ENCODE measurements at places on chromosomes 11 and 22.

GRCh38 chr11:92061456-92062062, 163.1 kb upstream of the FAT3 start:
- no peak for DNase-seq

DNA sequence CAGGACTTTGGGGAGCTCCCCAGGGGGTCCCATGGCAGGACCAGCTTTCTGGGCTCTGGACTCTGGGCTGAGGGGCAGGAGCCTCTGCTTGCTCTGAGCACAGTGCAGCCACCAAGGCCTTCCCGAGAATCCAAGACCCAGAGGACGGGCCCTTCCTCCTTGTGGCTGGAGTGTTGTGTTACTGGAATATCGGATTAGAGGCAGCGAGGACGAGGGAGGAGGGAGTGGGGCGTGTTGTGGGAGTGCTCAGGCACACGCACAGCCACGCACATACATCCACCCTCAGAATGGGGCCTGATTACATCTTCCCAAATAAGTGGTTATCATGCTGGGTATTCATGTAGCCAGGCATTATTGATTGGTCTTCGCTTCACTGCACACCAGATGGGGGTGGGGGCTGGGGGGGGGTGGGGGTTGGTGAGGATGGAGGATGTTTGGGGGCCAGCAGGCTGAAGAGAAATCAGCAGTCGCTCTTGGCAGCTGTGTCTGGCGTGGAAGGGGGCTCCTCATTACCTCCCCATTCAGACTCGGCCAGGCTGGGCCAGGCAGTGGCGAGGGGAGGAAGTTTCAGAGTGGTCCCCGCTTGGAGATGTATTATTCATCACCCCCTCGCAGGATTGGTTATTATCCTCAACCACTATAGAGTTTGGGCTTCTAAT, 120.9 kb downstream of the ST3GAL4 start:
- no peak for DNase-seq

DNA sequence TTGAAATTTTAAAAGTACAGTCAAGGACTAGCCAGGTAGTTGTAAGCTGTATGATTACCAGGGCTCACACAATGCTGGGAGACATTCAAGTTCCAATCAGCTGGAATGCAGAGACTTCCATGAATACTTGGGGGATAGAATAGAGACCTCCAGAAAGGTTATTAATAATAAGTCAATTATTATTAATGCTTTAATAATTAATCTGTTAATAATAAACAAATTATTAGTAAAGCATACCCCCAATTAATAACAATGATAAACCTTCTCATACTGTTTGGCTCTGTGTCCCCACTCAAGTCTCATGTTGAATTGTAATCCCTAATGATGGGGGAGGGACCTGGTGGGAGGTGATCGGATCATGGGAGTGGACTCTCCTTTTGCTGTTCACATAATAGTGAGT, 14.6 kb upstream of the MS4A6A start:
- no peak for DNase-seq

DNA sequence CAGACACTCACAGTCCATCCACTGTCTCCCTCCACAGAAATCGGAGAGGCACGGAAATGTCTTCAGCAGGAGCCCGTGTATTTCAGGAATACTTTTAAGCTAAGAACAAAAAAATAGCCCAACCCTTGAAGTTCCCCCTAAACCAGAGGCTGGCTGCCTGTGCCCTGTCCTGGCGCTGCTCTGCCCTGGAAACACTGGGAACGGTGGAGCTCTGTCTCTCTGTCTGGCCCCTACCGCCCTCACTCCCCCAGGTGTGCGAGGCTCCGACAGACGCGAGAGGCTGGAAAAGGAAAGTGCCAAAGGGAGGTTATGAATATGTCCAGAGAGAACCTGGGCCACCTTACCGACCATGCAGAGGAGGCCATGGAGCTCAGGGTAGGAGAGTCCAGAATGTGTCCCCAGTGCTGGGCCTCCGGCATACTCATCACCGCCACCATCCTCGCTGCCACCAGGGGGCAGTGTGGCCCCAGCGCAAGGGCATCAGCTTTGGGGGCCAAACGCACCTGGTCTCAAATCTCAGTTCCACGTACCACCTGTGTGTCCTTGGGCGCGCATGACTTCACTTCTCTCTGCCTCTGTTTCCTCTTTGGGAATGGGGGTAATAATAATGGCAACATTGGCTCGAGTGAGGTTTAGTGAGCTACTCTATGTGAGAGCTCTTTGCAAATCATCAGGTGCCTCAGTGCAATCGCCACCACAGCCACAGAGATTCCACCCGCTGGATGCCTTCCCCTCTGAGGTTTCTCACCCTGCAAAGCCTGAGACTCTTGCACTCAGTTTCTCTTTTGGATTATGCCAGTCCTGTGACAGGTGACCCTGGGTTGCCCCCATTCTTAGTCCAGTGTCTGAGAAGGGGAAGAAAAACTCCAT, 10.4 kb upstream of the SLCO2B1 start:
- DNase-seq, result no peak

GRCh38 chr11:73866095-73866579, 10.5 kb downstream of the COA4 start:
- DNase-seq, result no peak

- no peak for DNase-seq
These were observed 14.1 kb upstream of the TSKU start for GRCh38 chr11:76768909-76769560.

DNA sequence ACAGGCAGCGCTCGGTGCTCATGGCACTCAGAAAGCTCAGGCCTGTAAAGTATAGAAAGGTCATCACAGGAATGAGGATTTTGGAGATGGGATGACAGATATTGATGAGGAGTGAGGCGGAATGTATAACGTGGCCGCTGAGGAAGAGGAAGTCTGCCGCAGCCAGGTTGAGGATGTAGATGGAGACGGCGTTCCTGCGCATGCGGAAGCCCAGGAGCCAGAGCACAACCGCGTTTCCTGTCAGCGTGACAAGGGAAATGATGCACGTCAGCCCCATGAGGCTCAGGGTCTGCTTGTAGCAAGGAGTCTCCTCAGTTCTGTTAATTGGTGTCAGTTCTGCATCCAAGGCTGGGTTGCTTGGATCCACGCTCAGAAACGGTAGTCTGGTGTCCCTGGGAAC, 33.1 kb upstream of the MRGPRX1 start:
- no peak for DNase-seq

GRCh38 chr11:102810950-102811660, 13.1 kb upstream of the MMP1 start:
- no peak for DNase-seq

DNA sequence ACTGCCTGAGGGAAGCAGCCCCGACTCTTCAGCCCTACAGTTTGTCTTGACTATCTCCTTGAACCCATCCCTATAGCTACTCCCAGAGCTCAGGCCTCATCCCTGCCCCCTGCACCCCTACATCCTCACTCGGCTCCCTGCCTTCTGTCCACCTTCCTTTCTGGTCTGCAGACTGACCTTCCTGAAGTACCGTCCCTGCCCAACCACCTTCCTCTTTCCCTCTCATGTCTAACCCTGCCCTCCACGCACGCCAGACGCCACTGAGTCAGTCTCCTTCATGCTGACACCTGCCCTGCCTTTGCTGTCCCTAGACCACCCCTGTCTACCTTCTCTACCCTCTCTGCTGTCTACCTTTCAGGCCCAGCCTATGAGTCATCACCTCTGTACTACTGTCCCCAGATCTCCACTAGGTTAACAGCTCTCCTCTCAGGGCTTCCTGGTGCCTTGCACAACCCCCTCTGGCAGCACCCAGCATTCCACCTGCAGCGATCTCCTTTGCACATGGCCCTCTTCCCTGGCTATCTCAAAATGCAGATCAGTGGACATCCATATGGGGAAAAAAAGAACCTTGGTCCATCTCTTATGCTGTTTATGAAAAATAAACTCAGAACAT, 8.9 kb downstream of the KCTD21 start:
- DNase-seq, result no peak

DNA sequence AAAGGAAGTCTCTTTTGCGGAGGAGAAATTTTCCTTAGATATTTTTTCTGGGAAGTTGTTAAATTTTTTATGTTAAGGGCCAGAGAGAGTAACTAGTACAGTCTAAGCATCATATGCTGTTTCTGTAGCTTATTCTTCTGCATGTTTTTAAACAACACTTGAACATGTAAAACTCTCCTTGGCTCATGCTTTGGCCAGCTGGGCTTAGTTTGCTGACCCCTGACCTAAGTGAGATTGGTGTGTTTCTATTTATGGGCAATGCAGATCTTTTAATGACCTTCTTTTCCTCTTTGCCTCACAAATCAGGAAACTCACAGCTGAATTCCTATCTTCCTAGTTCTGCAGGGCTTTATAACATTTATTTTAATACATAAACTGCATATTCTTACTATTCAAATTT, 942.5 kb downstream of the OPCML start:
- no peak for DNase-seq

DNA sequence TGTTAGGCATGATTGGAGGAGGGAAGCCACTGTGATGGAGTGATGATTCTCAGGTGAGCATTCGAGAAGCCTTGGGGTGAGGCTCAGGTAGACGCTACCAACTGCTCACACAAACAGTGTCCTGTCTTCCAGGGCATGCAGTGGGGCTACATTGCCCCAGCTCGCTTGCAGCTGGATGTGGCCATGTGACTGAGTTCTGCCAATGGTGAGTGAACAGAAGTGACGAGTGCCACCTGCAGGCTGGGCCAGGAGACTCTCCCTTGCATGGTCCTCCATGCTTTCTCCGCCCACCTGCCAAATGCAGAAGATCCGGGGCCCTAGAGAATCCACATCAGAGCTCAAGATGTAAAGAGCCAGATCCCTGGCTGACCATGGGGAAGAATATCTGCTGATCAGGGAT, 195.9 kb downstream of the BCR start:
- DNase-seq, result no peak

DNA sequence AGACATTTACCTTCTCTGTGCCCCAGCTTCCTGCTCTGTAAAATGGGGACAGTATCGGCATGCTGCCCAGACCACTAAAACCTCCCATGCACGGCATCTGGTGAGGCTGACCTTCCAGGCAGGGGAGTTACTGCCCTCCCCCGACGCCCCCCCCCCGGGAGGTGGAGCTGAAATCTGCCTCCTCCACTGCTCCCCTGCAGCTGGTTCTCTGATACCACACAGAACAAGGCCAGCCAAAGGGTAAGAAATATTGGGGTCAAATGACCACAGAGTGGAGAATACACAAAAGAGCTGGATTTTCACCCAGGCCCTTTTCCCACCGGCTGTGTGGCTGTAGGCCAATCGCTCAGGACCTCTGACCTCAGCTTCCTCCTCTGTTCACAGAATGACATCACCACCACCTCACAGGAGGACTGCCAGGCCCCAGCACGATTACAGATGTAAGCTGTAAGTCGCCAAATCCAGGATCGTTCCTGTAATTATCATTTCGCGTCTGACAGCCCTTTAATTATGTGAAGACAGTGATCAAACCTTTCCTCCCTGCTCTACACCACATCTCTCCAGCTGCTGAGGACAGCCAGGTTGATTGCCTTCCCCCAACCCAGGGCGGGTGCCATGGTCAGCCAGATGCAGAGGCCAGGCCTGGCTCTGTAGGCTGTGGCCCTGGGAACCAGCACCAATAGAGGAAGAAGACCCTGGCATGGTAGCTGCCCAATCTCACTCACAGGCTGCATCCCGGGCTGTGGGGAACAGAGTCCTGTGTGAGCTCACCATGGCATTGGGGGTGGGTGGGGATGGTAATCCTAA, 35.7 kb upstream of the KLHL35 start:
- DNase-seq, result no peak

- no peak for DNase-seq
These were observed 16.9 kb upstream of the DDX17 start for GRCh38 chr22:38523029-38523428.

DNA sequence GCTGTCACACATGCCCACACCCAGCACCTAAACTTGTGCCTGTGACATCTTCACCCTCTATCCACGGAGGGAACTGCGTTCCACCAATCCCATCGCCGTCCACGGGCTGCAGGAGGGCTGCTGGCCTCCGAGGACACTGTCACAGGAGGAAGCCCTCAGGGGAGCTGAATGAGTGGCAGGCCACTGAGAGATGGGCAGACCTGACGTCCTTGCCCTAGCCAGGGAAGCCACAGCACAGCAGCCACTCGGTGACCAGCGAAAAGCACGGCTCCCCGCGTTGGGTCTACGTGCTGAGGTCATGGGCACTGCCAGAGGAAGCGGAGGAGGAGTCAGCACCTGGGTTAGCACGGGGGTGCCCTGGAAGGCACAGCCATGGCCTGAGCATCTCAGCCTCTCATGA, 50.5 kb downstream of the IGSF9B start:
- no peak for DNase-seq

DNA sequence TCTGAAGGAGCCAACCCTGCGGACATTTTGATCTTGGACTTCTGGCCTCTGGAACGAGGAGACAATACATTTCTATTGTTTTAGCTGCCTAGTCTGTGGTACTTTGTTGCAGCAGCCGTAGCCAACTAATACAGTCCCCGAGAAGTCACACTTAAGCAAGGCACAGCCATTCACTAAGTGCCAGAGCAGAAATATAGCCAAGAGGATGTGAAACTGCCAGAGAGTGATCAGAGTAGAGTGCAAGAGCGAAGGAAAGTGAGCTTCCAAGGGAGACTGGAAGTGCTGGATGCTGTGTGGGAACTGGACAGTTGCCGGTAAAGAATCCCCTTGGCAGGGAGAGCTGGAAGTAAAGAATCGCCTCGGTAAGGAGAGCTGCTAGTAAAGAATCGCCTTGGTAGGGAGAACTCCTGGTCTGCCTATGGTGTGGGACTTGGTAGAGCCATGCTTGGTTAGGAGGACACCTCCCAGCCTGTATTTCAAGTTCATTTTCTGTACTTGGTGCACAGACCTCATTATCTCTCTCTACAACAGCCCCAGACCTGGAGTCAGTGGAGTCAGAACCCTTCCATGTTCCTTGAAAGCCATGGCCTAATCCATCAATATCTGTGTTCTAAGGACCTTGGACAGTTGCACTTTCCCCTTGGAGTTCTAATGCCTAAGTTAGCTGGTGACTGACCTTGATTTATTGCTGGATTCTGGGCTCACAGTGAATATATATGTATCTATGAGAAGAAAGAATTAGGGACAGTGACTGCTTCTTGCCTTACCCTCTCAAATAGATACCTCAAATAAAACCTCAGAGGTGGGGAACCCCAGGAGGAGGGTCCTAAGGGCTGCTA, 162.1 kb downstream of the LDLRAD3 start:
- no peak for DNase-seq

DNA sequence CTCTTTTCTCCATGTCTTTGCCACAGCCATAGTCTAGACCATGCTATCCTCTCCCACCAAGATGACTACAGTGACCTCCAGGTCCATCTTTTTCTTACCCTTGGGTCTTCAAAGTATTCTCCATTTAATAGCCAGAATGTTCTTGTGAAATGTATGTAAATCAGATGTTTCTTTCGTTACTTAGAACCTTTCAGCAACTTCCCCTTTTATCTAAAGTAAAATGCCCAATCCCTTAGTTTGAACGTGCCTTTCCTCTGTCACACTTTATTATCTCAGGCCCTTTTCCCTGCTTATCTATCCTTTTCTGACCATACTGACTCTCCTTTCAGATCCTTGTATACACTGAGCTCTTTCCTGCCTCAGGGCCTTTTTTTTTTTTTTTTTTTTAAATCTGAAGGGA, 17.9 kb downstream of the RBM4B start:
- DNase-seq, result no peak
